Astrocyte (in vitro differentiated cells and primary cell): ENCODE measurements at places on chromosomes 5 and 9.

DNA sequence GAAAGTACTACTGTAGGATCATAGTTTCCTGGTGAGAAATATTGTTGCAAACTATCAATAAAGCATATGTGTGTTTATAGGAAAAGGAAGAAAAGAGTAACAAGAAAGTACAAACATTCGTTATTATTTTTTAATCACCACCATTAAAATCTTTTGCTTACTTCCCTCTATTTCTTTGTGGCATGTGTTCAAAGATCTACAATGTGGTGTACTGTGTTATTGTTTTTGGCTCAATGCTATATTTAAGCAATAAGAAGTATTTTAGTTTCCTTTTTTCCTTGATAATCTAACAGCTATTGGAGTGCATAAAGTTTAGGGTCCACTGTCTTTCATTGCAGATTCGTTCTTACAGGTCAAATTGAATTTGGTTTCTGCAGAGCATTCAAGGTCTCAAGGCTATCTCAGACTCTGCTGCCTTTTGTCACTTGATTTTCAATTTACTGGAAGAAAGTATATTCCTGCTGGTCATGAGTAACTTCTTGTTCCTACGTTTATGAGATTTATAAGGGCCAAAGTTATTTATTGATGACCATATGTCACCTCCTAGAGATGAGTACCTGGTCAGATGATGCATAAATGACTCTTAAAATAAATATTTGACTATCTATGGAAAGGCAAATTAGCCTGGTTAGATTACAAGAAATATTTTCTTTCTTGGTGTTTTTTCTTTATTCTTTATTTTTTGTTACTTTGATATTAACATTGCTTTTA lies 323.0 kb downstream of the TMEM167A start:
- no peak for DNase-seq
- H3K27ac ChIP-seq = no peak overlapping the region
- H3K36me3 ChIP-seq = no peaks in the 10 kb centered on the region
- no peaks in the 10 kb centered on the region for H3K27me3 ChIP-seq
- H3K4me1 ChIP-seq = no peaks in the 10 kb centered on the region
- no peak overlapping the region for H3K4me3 ChIP-seq

- no peaks in the 10 kb centered on the region for H3K4me1 ChIP-seq
- no peak for DNase-seq
- H3K27ac ChIP-seq = no peak overlapping the region
- no peak overlapping the region for H3K4me3 ChIP-seq
These were observed 216.0 kb downstream of the KDM4C start for GRCh38 chr9:6973762-6974161.

- H3K27me3 ChIP-seq = no peaks in the 10 kb centered on the region
- peaks cover 42% of the 10 kb centered on the region for H3K4me1 ChIP-seq
- peaks cover 44% of the 10 kb centered on the region for H3K36me3 ChIP-seq
- H3K27ac ChIP-seq = peak overlapping the region; percentile 97
- DNase-seq = peak; percentile 99
- H3K4me3 ChIP-seq = peak overlapping the region; percentile 2
These were observed 34.2 kb downstream of the MTAP start for GRCh38 chr9:21836437-21837161.

DNA sequence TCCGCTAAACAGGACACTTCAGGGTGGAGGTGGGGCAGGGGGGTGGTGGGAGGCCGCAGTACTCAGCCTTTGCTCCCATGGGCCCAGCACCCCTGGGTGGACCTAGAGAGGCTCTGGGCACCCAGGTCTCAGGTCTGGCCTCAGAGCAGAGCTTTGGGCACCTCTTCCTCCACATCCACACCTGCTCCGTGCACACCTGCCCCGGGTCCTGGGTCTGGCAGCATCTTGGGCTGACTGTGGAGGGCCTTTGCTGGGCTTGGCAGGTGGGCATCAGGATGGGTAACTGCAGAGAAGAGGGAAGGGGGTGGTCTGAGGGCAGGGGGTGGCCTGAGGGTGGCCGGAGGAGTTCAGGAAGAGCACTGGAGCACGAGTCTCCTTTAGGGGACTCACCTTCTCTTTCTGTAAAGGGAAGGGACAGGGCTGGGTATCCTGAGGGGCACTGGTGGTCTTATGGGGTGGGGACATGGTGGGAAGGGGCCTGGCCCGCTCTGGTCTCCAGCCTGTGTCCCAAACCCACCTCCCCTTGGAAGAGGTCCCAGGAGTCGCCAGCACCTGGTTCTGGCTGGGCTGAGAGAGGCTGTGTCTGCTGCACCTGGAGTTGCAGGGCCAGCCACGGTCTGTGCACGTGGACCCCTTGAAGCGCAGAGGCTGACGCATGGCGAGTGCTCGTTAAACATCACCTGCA lies 106.7 kb upstream of the IER5L start:
- no peak overlapping the region for H3K4me3 ChIP-seq
- DNase-seq = no peak
- no peaks in the 10 kb centered on the region for H3K36me3 ChIP-seq
- H3K4me1 ChIP-seq = no peaks in the 10 kb centered on the region
- H3K27me3 ChIP-seq = no peaks in the 10 kb centered on the region
- H3K27ac ChIP-seq = no peak overlapping the region

- H3K4me1 ChIP-seq = peaks cover 19% of the 10 kb centered on the region
- no peak overlapping the region for H3K4me3 ChIP-seq
- H3K36me3 ChIP-seq = no peaks in the 10 kb centered on the region
- peak overlapping the region; percentile 89 for H3K27ac ChIP-seq
These were observed 37.6 kb downstream of the DUSP1 start for GRCh38 chr5:172733131-172733973.

DNA sequence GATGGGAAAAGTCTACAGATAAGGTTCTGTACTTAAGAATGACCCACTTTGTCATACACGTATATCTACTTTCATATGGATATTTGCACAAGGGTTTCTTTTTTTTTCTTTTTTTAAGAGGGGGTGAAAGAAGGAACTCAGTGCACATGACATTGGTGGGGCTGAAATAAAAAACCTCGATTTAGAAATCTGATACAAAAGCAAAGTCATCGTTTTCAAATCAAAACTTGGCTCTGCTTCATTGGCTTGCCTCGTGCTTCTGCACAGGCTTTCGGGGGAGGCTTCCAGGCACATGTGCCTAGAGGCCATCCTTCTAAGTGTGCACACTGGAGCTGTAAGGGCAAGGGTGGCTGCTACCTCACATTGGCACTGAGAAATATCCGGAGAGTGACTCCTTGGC lies 31.1 kb downstream of the PTTG1 start:
- H3K4me3 ChIP-seq = no peak overlapping the region
- no peak overlapping the region for H3K27ac ChIP-seq
- no peaks in the 10 kb centered on the region for H3K36me3 ChIP-seq
- DNase-seq = no peak
